ENCODE measurements at places on chromosomes 12 and 14.
A peak's percentile ranks its signal among the peaks of the same experiment; 100 is the strongest.

- DNase-seq = no peak
Measured at GRCh38 chr12:57131896-57132744, 3.8 kb downstream of the LRP1 start.

- DNase-seq = no peak
Measured at GRCh38 chr14:75150150-75150549, 23.3 kb upstream of the NEK9 start.

GRCh38 chr14:59028476-59029202, 159.8 kb upstream of the DAAM1 start:
- peak; percentile 31 for DNase-seq

- DNase-seq = no peak
Measured at GRCh38 chr14:99124482-99125105, 147.4 kb downstream of the BCL11B start.

DNA sequence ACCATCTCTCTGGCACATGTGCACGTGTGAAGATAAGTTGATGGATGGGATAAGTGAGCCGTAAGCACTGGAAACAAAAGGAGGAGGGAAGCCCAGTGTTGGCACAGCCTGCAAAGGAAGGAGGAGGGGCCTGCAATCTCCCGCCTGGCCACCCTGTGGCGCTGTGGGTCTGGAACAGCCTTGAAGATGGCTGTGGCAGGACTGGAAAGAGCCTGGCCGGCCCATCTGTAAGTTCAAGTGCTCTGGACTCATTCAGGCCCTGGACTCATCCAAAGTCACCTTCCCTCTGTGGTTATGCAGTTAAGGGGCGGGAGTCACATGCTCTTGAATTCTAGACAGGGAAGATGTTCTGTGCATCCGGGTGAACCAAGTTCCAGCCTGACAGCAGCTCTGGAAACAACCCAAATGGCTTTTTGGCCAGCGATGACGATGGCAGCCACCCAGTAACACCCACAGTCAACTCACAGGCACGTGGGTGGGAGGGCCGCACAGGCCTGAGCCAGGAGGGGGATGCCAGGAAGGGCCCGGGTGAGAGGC, 50.4 kb downstream of the CHGA start:
- no peak for DNase-seq

DNA sequence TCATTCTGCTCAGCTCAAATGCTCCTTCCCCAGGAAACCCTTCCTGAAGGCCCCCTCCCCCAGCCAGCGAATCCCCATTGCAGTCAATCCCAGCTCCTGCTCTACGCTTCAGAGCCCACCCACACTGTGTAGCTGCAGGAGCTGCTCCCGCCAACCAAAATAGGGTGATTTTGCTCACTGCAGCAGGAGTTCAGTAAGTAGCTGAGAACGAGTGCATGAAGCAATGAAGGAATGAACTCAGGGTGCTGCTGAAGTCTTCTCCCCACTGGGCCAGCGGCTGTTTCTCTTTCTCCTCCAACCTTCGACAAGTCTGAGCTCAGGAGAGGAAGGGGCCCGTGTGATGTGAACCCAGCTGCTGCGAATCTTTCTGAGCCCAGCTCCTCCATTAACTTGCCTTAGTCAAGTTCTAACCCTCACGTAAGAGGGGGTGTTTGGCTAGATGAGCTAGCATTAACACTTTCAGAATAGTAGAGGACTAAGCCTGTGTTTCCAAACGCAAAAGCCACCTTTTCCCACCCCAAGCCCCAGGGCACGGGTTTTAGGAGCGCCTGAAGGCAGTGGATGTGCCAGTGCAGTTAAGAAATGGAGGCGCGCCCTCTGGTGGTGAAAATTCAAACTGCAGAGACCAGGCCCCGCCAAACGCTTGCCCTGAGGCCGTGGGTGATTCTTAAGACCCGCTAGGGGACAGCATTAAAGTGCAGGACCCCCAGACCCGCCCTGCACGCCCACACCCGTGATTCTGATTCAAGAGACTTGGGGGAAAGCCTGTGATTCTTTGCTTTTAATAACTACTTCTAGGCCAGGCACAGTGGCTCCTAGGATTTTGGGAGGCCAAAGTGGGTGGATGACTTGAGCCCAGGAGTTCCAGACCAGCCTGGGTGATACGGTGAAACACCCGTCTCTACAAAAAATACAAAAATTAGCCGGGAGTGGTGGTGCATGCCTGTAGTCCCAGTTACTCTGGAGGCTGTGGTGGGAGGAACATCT, 11.9 kb upstream of the SERPINA4 start:
- no peak for DNase-seq

DNA sequence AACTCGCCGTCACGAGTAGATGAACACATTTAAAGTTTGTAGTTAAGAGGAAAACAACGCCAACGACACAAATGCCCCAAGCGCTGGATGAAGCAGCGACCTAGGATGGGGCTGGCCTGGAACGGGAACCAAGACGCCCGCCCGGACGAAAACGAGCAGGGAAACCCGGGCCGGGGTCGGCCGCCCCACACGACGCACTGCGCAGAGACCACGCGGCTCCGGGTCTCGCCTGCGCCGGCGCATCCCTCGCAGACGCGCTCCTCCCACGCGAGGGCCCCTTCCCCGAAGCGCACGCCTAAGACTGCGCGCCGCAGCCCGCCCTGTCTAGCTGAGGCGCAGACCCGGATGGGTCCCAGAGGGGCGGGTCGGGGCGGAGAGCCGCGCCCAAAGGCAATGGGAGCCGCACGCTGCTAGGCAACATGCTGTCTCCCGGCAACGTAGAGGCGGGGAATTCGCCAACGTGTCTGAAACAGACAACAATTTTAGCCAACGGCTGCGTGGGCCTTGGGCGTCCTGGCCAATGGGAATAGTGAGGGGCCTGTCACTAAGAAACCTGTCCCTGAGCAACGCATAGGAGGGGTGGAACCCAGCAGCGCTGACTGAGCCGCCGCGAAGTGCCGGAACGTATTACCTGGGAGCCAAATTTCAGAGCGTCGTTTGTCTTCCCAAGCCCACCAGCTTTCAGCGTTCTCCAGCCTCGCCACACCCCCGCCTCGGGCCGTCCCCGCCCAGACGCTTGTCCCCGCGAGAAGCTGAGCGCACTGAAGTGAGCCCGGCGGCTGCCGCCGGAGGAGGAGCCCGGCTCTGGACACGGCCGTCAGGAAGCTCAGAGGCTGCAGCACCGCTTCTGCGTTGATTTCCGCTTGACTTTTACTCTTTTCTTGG, 21.0 kb upstream of the CHFR start:
- DNase-seq = peak; percentile 89

DNA sequence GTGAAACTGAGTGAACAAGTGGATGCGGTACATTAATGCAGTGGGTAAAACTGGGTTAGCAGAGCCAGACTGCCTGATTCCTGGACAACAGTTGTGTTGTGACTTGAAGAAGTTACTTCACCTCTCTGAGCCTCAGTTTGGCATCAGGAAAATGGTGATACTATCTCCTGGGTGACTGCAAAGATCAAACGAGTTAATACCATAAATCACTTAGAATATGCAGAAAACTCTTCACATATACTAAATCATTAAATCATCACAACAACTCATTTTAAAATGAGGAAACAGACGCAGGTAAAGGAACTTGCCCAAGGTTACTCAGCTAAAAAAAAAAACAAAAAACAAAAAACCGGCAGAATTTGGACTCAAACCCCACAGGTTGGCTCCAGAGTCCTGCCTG, 811 bp downstream of the MTERF2 start:
- DNase-seq = no peak

DNA sequence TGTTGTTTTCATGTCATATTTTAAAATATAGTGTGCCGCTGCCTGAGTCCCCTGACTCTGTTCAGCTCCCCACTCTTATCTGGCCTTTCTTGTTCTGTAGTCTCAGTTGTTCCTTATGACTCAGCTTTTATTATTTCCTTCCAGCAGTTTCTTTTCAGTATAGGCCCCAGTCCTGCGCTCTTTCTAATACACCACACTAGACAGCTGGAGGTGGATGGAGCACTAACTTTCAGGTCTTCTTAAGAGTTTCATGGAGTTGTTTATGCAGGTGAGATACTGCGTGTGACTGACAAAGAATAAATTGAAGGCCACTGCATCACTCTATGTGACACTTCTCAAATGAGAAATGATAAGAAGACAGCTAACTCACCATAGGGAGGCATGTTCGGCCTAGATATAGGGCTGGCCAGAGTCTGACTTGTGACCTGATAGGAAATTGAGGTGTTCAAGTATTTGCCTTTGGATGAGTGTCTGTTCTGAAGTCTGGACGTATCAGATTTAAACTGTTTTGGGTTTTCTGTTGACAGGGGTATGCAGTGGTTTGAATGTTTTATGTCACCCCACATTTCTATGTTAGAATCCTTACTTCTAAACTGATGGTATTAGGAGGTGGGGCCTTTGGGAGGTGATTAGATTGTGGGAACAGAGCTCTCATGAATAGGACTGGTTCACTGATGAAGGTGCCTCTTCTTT, 60.8 kb upstream of the CLMN start:
- DNase-seq = no peak

DNA sequence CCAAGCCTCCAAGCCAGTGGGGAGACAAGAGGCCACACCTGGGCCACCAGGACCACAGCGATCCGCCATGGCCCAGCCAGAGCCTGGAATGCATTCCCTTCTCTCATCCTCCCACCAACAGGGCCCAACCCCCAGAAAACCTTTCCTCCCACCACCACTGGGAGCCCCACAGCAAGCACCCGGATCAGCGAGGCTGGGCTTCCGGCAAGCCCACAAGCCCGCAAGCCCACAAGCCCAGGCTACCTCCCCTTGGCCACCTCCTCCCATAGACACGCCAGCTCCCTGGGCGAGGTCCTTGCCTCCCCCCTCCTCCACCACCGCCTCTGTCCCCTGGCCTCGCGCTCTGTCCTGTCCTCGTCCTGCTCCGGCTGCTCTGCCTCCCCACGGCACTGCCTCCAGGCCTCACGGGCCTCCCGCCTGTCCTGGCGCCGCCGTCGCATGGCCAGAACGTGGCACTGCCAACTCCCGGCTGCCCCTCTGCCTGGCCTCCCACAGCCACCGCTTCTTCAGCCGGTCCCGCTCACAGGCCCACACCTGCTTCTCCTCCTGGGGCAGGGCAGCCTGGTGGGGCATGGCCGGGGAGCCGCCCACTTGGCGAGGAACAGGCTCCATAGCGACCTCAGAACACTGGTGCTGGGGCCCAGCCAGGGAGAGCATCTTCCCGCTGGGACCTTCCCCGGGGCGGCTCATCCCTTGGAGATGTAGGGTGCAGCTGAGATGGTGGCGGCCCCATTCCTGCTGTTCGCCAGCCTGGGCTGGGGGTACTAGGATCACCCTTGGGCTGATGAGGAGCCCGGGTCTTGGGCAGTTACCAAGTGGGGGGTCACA, 5.6 kb downstream of the CDK2AP1 start:
- no peak for DNase-seq

GRCh38 chr12:41250748-41251147, 62.6 kb downstream of the PDZRN4 start:
- no peak for DNase-seq

DNA sequence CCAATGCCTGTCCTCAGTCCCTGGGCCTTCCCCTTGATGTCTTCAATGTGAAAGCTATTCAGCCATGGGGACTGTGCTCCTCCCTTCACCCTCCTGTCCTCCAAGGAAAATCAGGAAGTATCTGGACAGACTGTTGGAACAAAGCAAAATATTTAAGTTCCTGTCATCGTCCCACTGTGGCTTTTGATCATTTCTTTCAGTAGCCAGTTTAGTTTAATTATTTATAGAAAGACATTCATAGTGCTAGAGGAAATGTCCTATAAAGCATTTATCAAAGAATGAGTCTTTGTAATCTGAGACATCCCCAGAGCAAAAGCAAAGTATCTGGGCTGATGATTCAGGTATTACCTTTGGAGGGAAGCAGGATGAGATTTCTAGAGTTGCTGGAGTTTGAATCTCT, 254.1 kb downstream of the NRXN3 start:
- DNase-seq = no peak

DNA sequence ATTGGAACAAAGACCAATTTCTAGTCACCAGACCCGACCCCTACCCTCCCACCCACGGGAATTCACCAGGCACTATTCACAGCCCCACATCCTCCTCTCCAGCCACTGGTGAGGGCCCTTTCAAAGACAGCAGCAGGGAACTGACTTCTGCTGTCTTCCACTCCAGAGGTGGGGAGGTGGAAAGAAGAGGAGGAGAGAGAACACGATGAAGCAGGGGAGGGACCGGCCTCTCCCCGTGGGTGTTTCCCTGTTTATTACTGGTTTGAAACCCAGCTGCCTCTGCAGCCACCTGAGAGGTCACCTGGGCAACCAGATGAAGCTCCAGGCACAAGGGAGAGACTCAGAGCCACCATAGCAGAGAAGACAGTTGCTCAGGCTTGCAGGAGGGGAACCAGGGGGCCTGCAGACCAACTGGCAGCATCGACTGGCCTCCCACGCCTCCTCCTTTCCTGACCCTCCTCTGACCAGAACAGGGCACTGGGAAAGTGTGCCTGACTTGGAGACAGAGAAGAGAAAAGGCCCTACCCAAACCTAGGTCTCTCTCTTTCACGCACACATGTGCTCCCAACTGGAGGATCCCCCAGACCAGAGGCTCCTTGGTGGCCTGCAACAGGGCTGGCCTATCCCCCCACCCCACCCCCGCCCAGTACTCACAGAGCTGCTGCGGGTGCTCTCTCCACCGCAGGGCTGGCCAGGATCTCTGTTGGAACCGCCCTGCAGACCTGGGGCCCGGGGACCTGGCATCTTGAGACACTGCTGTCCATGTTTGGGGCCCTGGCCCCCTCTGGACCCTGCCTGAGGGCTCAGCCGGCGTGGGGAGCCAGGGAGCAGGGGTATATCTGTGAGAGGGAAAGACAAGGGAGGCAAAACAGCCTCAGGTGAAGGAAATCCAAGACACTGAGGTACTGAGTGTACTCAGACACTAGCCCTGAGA, 22.8 kb downstream of the ANO2 start:
- DNase-seq = no peak

GRCh38 chr14:72745991-72746980, 147.6 kb downstream of the DPF3 start:
- no peak for DNase-seq

Data from GM12878 (cell line).